ENCODE measurements at places on chromosomes 7 and 10. TPM values are rescaled to one million over a fixed set of nuclear protein-coding genes. Genes with fewer than 3 reads are reported as not detected.

The SFTPA1 gene
- total RNA-seq: 1.7 TPM

The SUGCT gene
- total RNA-seq: 37.9 TPM

The CRYGN gene
- 1.7 TPM for total RNA-seq

The PPP1R9A gene
- 12.0 TPM for total RNA-seq

The DCLRE1C gene
- 9.3 TPM for total RNA-seq

The SLC4A2 gene
- total RNA-seq: 118 TPM

The TMEM248 gene
- total RNA-seq: 101 TPM

The MNX1 gene
- total RNA-seq: not detected

The SMNDC1 gene
- total RNA-seq: 31.9 TPM

The ANTXRL gene
- not detected for total RNA-seq

DNA sequence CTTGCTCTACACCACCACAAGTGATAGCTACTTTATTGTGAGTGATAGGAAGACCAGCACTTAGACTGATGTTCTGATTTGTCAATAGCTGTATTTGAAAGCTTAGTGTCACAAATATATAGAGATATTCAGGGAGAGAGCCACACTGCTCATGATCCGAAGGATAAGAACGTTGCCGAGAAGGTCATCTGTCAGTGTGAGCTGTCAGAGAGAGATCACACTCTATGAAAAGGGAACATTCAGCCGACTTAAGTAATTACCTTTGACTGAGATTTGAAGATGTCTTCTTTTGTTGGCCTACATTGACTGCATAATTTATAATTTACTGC, 322.6 kb downstream of the TFEC start:
- H3K36me3 ChIP-seq: no peaks in the 10 kb centered on the region
- no peaks in the 10 kb centered on the region for H3K4me1 ChIP-seq
- H3K27me3 ChIP-seq: no peaks in the 10 kb centered on the region
- no peak overlapping the region for H3K27ac ChIP-seq

DNA sequence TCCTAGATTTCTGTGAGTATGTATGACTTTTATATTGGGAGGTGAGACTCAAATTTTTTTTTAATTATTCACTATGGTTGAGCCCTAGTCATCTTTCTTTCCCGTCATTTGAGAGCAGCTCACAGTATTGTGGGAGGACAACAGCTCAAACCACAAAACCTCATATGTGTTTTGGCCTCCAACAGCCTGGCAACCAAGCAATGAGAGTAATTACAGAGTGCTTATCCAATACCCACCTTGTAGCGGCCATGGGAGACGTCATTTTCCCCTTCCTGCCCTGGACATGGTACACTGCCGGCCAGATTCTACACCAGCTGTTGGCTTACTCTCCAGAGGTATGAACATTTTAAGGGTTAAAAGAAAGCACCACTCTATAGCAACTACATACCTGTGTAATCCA, 49.1 kb downstream of the DOCK4 start:
- H3K4me1 ChIP-seq: no peaks in the 10 kb centered on the region
- no peaks in the 10 kb centered on the region for H3K27me3 ChIP-seq

DNA sequence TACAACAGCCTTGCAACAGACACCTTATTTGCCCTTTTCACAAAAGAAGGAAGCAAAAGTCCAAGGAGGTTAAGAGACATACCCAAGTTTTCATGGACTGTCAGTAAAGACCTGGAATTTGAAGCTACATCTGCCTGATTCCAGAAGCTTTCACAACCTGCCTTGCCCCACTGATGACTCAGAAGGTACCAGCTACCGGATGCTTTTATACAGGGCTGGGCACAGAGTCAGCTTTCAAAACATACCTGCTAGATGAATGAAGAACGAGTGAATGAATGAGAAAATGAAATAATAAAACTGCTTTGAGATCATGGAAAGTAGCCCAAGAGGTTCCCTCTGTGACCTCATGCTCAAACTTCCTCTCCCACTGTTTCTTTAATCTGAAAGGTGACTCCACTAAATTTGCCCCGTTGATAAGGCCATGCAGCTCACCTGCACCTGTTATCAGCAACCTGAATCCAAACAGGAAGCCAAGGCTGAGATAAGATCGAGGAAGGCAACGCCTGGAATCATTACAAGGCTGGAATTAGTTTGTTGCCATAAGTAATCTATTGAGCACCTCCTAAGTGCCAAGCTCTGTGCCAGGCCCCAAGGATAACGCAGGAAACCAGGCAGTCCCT, 151.5 kb downstream of the WDR11 start:
- no peak overlapping the region for H3K27ac ChIP-seq
- H3K36me3 ChIP-seq: no peaks in the 10 kb centered on the region

DNA sequence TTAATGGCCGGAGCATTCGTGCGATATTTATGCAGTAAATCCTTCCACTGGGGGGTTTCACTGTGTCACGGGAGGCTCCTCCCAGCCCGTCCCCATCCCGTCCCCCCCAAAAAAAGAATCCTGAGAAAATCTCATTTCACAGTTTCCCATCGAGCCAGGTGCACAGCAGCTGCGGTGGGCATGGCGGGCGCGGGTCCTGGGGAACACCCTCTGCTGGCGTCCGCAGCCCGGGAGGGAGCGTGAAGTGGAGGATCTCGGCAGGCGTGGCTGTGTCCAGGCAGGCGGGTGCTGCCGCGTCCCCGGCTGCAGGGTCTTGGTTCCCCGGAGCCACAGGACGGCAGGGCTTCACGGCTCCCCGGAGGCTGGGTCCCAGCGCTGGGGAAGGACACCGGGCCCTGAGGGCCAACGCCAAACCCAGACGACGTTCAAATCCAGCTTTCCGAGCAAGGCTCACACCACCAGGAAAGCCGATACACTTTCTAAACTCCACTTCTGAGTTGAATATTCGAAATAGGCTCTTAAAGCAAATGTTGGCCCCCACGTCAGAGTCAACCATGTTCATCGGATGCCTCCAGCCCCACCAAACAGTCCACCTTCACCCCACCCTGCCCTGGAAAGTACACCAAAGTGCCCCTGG, 55.7 kb downstream of the PDGFA start:
- no peak overlapping the region for H3K27ac ChIP-seq
- no peaks in the 10 kb centered on the region for H3K4me1 ChIP-seq
- no peak overlapping the region for H3K4me3 ChIP-seq
- DNase-seq: peak; percentile 77

- no peak overlapping the region for H3K27ac ChIP-seq
- no peaks in the 10 kb centered on the region for H3K4me1 ChIP-seq
- H3K4me3 ChIP-seq: no peak overlapping the region
Measured at GRCh38 chr10:91891125-91892001, 17.9 kb downstream of the FGFBP3 start.

- no peak overlapping the region for H3K4me3 ChIP-seq
- H3K36me3 ChIP-seq: no peaks in the 10 kb centered on the region
- H3K27ac ChIP-seq: no peak overlapping the region
- no peaks in the 10 kb centered on the region for H3K4me1 ChIP-seq
- no peaks in the 10 kb centered on the region for H3K27me3 ChIP-seq
Measured at GRCh38 chr7:158055726-158056510, 531.7 kb downstream of the PTPRN2 start.

DNA sequence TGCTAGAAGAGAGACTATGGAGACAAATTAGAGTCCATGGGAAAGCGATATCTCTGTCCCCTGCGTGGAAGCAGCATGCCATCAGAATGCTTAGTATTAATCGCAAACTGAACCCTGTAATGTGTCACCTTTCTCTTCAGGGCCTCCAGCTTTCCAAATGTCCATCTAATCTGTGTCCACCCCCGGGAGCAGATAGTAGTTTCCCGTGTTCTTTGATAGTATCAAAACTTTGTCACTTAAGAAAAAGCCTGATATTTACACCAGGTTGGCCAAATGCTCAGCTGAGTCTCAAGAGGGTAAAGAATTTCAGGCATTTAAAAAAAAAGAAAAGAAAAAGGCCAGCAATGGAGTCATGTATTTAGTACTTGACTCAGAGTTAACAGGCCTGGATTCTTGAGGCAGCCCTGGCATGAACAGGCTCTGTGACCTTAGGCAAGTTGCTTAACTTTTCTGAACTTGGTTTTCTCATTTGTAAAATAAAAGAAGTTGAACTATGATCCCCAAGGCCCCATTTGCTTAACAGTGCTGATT, 10.4 kb upstream of the GSAP start:
- H3K4me3 ChIP-seq: no peak overlapping the region
- H3K4me1 ChIP-seq: no peaks in the 10 kb centered on the region
- H3K27ac ChIP-seq: no peak overlapping the region
- no peaks in the 10 kb centered on the region for H3K27me3 ChIP-seq
- H3K36me3 ChIP-seq: no peaks in the 10 kb centered on the region

DNA sequence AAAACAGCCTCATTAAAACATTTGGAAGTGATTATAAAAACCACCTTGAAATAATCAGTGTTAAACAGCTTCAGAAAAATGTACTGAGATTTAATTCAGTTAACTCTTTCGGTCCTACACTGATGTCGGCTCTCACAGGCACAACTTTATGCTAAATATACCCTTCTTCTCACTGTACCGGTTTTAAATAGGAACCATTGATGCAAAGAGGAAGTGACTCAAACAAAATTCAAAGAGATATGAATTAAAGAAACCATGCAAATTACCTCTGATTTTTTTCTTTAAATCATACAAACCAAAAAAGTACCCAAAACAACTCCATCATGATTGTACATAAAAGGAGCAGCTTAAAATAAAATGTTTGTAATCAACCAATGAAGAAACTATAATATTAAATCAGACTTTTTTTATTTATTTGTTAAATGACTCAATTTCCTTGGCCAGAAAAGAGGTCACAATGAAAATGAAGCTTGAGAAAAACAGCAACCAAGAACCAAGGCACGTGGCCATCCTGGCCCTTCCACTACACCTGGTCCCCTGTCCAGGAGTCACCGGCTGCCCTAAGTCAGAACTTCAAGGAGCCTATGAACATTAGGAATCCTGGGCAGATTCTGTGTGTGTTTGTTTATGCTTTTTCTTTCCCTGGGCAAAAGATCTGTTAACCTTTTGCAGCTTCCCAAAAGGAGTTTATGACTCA, 73.0 kb upstream of the CABCOCO1 start:
- H3K27me3 ChIP-seq: no peaks in the 10 kb centered on the region
- no peaks in the 10 kb centered on the region for H3K36me3 ChIP-seq
- no peak for DNase-seq
- H3K27ac ChIP-seq: no peak overlapping the region

DNA sequence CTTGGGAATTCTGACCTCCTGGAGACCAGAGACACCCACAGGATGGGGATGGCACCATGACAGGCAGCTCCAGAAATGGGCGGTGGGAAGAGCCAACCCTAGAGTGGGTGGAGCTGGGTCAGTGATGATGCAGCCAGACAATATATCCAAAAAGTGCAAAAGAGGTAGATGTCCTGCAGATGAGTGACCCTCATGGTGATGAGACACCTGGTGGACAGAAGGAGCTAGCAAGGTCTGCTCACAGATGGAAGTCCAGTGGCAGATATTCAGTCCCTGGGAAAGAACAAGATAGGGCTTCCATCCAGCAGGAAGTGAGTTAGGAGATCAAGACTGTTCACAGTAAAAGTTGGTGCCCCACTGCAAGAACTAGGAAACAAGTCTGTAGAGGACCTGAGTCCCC, 19.2 kb upstream of the GRB10 start:
- H3K4me1 ChIP-seq: no peaks in the 10 kb centered on the region
- no peak for DNase-seq
- H3K36me3 ChIP-seq: no peaks in the 10 kb centered on the region
- H3K27ac ChIP-seq: no peak overlapping the region
- H3K27me3 ChIP-seq: no peaks in the 10 kb centered on the region

- H3K27ac ChIP-seq: no peak overlapping the region
- H3K36me3 ChIP-seq: no peaks in the 10 kb centered on the region
- no peaks in the 10 kb centered on the region for H3K27me3 ChIP-seq
- DNase-seq: no peak
Measured at GRCh38 chr7:42693722-42694121, 218.1 kb downstream of the C7orf25 start.

- no peaks in the 10 kb centered on the region for H3K27me3 ChIP-seq
- H3K4me3 ChIP-seq: no peak overlapping the region
- H3K4me1 ChIP-seq: no peaks in the 10 kb centered on the region
- no peak overlapping the region for H3K27ac ChIP-seq
- DNase-seq: no peak
Measured at GRCh38 chr10:14032406-14032998, 298.2 kb downstream of the FRMD4A start.

DNA sequence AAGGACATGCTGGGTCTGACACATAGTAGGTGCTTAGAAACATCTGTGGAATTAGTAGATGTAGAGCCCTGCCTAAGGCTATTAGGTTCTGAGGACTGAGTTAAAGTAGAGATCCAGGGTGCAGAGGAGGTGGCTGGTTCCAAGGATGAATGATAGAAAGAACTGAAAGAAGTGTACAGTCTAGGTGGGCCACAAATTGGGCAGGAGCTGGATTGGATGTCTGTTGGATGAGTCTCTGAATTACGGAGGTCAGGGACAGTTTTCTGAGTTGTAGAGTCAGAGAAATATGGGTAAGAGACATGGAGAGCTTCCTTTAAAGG, 2.0 kb upstream of the SAMD8 start:
- no peaks in the 10 kb centered on the region for H3K27me3 ChIP-seq
- H3K36me3 ChIP-seq: no peaks in the 10 kb centered on the region
- no peak overlapping the region for H3K27ac ChIP-seq
- no peak for DNase-seq
- no peak overlapping the region for H3K4me3 ChIP-seq

DNA sequence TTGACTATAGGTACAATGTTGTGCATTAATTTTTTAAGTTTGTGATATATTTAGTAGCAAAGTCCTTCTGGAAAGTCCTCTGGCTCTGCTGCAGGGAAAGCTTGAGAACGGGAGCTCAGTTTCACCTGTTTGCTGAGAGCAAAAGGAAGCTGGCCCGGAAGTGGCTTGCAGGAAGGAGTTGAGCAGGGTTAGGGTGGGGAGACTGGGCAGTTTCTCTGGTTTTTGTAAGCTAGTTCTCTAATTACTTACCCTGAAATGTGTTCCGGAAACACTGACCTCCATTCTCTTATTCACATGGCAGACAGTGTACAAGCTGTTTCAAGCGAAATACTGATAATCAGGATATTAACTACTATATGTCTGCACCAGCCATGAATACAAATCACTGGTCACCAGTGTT, 22.3 kb downstream of the MAP3K8 start:
- H3K27me3 ChIP-seq: no peaks in the 10 kb centered on the region
- no peaks in the 10 kb centered on the region for H3K36me3 ChIP-seq
- no peak for DNase-seq
- no peak overlapping the region for H3K4me3 ChIP-seq

DNA sequence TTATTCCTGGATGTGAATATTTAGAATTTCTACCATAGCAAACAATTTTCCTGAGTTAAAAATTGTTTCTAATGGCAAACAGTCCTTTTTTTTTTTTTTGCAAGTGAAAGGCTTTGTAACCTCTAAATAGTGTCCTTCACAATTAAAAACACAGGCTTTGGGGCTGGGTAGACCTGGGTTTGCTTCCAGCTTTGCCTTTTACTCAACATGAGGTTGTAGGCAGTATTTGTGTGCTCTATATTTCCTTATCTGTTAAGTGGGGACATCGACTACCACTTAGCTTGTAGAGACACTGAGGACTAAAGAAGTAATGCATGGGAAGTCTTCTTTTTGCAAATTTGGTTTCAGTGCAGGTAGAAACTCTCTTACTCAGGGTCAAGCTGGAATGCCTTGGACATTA, 169.4 kb upstream of the GRB10 start:
- no peaks in the 10 kb centered on the region for H3K27me3 ChIP-seq
- H3K27ac ChIP-seq: no peak overlapping the region
- H3K4me1 ChIP-seq: peaks cover 5% of the 10 kb centered on the region
- H3K4me3 ChIP-seq: no peak overlapping the region

- no peak for DNase-seq
- H3K27ac ChIP-seq: no peak overlapping the region
- no peaks in the 10 kb centered on the region for H3K27me3 ChIP-seq
- H3K36me3 ChIP-seq: no peaks in the 10 kb centered on the region
- H3K4me3 ChIP-seq: no peak overlapping the region
- peaks cover 2% of the 10 kb centered on the region for H3K4me1 ChIP-seq
Measured at GRCh38 chr7:132252793-132253100, 323.5 kb downstream of the PLXNA4 start.

Measured in aorta (tissue), 5 donors.